ENCODE measurements at places on chromosomes 5 and 9. TPM values are rescaled to one million over a fixed set of nuclear protein-coding genes. Genes with fewer than 3 reads are reported as not detected.

DNA sequence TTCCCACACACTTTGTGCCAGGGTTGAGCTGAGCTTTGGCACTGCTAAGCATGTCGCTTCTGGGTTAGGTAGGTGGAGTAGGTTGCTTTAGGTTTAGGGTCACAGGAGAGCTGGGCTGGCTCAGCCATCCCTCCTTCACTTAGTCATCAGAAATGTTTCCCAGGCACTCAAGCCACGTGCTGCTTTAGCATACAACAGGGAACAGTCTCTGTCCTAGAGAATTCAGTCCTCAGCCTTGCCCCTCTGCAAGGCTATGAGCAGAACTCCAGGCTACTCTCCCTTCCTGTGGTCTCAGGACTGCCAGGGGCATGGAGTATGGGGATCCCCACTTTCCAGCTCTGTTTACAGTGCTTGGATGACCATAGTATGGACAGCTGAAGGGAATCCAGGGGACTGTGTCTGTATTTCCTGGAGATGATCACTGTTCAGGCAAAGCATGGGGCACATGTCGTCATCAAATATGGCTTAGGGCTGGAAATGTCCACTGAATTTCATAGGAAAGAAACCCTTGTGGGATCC is 7.5 kb upstream of the ANKRD33B start:
- no peaks in the 10 kb centered on the region for H3K36me3 ChIP-seq
- no peak overlapping the region for H3K4me3 ChIP-seq
- no peaks in the 10 kb centered on the region for H3K27me3 ChIP-seq
- no peaks in the 10 kb centered on the region for H3K4me1 ChIP-seq
- DNase-seq = no peak

DNA sequence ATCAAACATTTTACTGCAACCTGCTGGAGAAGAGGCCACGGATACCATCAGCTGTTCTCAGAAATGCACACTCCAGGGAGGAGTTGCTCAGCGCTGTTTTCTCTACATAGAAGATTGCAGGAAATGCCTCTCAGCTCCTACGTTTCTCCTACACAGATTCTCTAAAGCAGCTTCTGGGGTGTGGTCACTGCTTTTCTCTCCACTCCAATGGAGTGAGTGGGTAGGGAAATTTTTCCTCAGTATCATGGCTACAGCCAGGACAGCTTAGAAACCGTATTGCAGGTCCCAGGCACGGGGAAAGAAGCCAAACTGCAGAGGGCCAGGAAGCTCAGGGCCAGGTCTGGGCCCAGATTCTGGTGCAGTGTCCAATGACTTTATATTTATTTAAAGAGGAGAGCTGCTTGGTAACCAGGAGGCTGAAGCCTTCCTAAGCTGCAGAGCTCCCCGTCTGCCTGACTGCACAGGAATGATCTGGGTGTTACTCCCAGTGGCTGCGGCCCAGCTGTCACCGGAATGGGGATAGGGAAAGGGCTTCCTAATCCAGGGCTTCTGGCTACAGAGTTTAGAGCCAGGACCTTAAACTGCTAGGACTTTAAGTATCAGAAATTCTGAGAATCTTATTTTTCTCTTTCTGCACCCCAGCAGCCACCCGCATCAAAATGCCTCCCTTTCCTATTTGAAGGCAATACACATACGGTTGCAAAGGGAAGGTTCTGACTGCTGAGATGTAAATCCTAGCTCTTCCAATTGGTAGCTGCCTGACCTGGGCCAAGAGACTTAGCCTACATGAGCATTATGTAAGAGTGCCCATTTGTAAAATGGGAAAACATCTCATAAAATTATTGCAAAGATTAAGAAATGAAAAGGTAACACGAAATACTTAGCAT is 1.4 kb upstream of the SPTAN1 start:
- peak overlapping the region; percentile 65 for H3K4me3 ChIP-seq
- no peaks in the 10 kb centered on the region for H3K27me3 ChIP-seq
- no peaks in the 10 kb centered on the region for H3K36me3 ChIP-seq
- H3K4me1 ChIP-seq = peaks cover 12% of the 10 kb centered on the region
- peak; percentile 26 for DNase-seq
- peak overlapping the region; percentile 90 for H3K27ac ChIP-seq

DNA sequence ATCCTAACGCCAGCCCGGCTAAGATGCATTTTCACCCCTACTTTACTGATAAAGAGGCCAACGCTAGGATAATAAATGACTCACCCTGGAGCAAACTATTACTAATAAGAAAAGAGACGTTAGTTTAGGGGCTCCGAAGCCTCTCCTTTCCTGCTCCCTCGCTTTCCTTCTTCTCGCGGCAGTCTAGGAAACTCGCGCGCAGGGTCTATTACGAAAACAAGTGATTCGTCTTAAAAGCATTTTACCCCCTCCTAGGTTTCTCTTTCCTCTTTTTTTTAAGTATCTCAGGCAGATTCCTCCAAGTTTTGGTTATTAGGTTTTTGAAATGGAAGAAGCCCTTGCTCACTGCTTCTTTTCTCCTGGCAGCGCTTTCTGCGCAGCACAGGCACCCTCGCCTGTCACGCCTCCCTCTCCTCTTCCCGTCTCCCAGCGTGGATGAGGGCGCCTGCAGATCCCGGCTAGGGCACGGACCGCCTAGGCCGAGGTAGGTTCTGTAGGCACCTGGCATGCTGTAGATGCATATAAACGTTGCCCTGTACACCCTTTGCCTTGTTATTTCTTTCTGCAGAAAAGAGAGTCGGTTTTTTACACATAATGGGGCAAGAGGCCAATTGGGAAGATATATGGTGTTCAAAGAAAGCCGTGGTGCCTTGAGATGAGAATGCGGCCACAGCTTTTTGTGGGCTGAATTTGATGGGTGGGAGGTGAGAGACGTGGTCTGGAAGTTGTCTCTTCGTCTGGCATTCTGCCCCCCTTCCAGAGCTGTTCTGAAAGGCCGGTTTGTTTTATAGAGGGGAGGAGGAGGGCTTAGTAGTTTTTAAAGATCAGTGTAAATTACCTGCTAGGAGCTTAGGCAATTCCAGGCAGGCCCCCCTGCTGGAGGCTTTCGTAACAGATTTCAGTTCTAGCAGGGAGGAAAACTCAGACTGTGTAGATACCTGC is 983 bp downstream of the GCNT1 start:
- no peaks in the 10 kb centered on the region for H3K27me3 ChIP-seq
- no peaks in the 10 kb centered on the region for H3K4me1 ChIP-seq
- DNase-seq = peak; percentile 31
- peak overlapping the region; percentile 78 for H3K4me3 ChIP-seq
- peak overlapping the region; percentile 73 for H3K27ac ChIP-seq
- H3K36me3 ChIP-seq = no peaks in the 10 kb centered on the region

DNA sequence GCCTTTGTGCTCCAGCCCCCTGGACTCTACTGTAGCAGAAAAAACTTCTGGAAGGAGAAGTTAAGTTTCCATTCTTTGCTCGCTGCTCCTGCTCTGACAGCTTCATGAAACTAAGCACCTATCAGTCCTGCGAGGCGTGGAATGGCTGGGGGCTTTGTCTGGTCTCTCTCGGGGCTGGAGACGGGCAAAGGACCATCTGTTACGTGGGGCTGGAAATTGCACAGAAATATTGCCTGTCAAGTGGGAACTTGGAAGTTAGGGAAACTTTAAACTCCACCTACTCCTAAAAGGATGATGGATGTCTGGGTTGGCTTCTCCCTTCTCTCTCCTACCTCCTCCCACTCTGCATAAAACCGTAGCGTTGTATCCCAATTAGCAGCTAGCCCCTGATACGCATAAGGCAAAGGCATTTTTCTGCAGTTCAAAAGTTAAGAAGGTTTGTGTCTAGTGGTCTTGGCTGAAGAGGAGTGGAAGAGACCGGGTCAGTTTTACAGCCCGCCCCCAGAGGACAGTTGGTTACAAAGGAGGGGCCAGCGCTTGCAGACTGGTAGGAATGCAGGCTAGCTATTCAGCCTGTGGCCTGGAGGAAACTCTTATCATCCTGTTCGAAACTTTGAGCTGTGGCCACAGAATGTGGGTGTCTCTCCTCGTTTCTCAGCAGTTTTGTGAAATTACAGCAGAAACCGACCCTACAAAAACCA is 1.3 kb downstream of the FBXL7 start:
- DNase-seq = no peak
- H3K36me3 ChIP-seq = no peaks in the 10 kb centered on the region
- H3K4me3 ChIP-seq = peak overlapping the region; percentile 69
- no peaks in the 10 kb centered on the region for H3K4me1 ChIP-seq
- peak overlapping the region; percentile 58 for H3K27ac ChIP-seq

GRCh38 chr5:95440825-95441224 is 49.7 kb downstream of the FAM81B start:
- H3K27me3 ChIP-seq = no peaks in the 10 kb centered on the region
- H3K36me3 ChIP-seq = no peaks in the 10 kb centered on the region
- no peak overlapping the region for H3K27ac ChIP-seq
- H3K4me3 ChIP-seq = no peak overlapping the region
- DNase-seq = no peak
- no peaks in the 10 kb centered on the region for H3K4me1 ChIP-seq

DNA sequence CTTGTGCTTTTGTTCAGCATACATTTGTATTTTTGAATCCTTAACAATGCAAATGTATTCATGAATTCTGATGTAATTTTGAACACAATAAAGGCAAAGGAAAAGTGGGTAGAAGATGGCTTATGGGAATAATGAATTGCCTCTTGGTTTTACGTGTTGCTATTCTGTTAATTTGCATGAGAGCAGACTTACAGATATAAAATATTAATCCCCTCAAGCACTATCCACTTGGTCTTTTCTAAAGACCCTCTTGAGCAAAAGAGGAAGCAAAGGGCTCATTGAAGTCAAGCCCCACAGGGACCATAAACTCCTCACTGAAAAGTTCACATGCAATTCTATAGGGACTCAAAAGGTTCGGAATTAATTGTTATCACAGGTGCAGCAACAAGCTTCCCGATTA is 51.9 kb downstream of the OSTF1 start:
- H3K4me1 ChIP-seq = no peaks in the 10 kb centered on the region
- no peak overlapping the region for H3K27ac ChIP-seq
- no peaks in the 10 kb centered on the region for H3K27me3 ChIP-seq
- no peak overlapping the region for H3K4me3 ChIP-seq

- H3K4me3 ChIP-seq = peak overlapping the region; percentile 46
- H3K27me3 ChIP-seq = no peaks in the 10 kb centered on the region
- peaks cover 6% of the 10 kb centered on the region for H3K36me3 ChIP-seq
- H3K27ac ChIP-seq = peak overlapping the region; percentile 94
- no peaks in the 10 kb centered on the region for H3K4me1 ChIP-seq
- DNase-seq = no peak
Observed at GRCh38 chr5:69415584-69415958, 655 bp downstream of the MARVELD2 start.

GRCh38 chr5:66959653-66960052 is 236.9 kb downstream of the CD180 start:
- DNase-seq = no peak
- no peaks in the 10 kb centered on the region for H3K36me3 ChIP-seq
- no peaks in the 10 kb centered on the region for H3K27me3 ChIP-seq
- H3K27ac ChIP-seq = peak overlapping the region; percentile 74
- H3K4me3 ChIP-seq = peak overlapping the region; percentile 65

DNA sequence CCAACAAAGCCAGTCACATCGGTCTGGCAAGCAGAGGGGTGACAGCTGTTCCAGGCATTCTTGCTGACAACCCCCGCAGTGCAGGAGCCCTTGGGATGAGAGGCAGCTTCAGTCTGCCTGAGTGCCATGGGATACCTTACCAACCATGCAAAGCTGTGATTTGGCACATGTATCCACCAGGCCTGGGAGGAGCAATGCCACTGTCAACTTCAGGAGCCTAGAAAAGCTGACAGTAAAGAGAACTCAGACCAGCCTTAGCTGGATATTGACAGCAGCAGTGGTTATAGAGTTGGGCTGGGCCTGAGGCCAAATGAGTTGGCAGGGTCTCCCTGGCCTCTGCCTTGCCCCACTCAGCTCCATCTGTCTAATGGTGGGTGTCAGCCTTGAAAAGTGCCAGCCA is 10.1 kb upstream of the PLPPR1 start:
- no peak overlapping the region for H3K27ac ChIP-seq
- no peaks in the 10 kb centered on the region for H3K4me1 ChIP-seq
- no peak overlapping the region for H3K4me3 ChIP-seq
- H3K36me3 ChIP-seq = no peaks in the 10 kb centered on the region

GRCh38 chr5:179119415-179120170 is 59.4 kb downstream of the ZNF354C start:
- no peak overlapping the region for H3K27ac ChIP-seq
- no peak overlapping the region for H3K4me3 ChIP-seq
- H3K36me3 ChIP-seq = no peaks in the 10 kb centered on the region

GRCh38 chr9:88922091-88922490 is 69.2 kb upstream of the S1PR3 start:
- H3K36me3 ChIP-seq = no peaks in the 10 kb centered on the region
- no peaks in the 10 kb centered on the region for H3K4me1 ChIP-seq
- H3K4me3 ChIP-seq = no peak overlapping the region
- DNase-seq = no peak
- no peak overlapping the region for H3K27ac ChIP-seq

GRCh38 chr9:95455714-95456113 is 61.1 kb downstream of the PTCH1 start:
- no peaks in the 10 kb centered on the region for H3K4me1 ChIP-seq
- H3K27me3 ChIP-seq = no peaks in the 10 kb centered on the region
- H3K27ac ChIP-seq = no peak overlapping the region
- no peak for DNase-seq
- peaks cover 7% of the 10 kb centered on the region for H3K36me3 ChIP-seq
- H3K4me3 ChIP-seq = no peak overlapping the region

GRCh38 chr5:149365418-149365817 is 7.6 kb downstream of the PCYOX1L start:
- no peaks in the 10 kb centered on the region for H3K27me3 ChIP-seq
- DNase-seq = no peak
- H3K36me3 ChIP-seq = no peaks in the 10 kb centered on the region
- H3K27ac ChIP-seq = no peak overlapping the region
- no peak overlapping the region for H3K4me3 ChIP-seq
- H3K4me1 ChIP-seq = no peaks in the 10 kb centered on the region

GRCh38 chr5:96189028-96189826 is 227.6 kb upstream of the ELL2 start:
- H3K4me1 ChIP-seq = no peaks in the 10 kb centered on the region
- H3K36me3 ChIP-seq = no peaks in the 10 kb centered on the region
- DNase-seq = no peak
- no peak overlapping the region for H3K27ac ChIP-seq
- H3K27me3 ChIP-seq = no peaks in the 10 kb centered on the region

DNA sequence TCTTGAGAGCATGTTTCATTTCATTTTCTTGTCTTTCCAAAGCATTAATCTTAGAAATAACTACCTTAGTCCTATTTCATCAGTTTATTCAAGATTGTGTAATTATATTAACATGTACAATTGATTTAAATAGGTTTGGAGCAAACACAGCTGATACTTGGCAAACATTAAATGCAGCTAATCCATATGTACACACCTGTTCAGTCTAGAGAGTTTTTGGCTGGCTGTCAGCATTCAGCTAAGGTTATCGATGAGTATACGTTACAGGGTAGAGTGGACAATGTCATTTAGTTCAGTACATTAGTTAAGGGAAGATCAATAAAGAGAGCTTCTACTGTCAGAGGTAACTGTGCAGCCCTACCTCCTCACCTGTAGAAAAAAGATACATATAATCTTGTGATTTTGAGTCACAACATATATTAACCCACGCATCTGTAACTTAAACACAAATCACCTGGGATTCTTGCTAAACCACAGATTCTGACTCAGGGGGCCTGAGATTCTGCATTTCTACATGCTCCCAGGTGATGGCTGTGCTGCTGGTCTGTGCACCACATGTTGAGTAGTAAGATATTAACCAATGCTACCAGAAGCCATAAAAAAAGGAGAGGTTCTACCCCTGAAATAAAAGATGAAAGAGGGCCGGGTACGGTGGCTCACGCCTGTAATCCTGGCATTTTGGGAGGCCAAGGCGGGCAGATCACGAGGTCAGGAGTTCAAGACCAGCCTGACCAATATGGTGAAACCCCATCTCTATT is 34.1 kb upstream of the PCA3 start:
- no peaks in the 10 kb centered on the region for H3K4me1 ChIP-seq
- H3K36me3 ChIP-seq = no peaks in the 10 kb centered on the region
- no peak overlapping the region for H3K27ac ChIP-seq
- no peak overlapping the region for H3K4me3 ChIP-seq
- H3K27me3 ChIP-seq = no peaks in the 10 kb centered on the region
- no peak for DNase-seq

Gene PCDHA12
- total RNA-seq = 5.0 TPM

Gene GNAQ
- 49.3 TPM for total RNA-seq

Gene CDH9
- not detected for total RNA-seq

All from breast epithelium (tissue), 4 donors.